8988T (cell line): ENCODE measurements at places on chromosomes 11 and 22.

GRCh38 chr11:33040033-33040861 is 875 bp downstream of the TCP11L1 start:
- DNase-seq, result no peak

DNA sequence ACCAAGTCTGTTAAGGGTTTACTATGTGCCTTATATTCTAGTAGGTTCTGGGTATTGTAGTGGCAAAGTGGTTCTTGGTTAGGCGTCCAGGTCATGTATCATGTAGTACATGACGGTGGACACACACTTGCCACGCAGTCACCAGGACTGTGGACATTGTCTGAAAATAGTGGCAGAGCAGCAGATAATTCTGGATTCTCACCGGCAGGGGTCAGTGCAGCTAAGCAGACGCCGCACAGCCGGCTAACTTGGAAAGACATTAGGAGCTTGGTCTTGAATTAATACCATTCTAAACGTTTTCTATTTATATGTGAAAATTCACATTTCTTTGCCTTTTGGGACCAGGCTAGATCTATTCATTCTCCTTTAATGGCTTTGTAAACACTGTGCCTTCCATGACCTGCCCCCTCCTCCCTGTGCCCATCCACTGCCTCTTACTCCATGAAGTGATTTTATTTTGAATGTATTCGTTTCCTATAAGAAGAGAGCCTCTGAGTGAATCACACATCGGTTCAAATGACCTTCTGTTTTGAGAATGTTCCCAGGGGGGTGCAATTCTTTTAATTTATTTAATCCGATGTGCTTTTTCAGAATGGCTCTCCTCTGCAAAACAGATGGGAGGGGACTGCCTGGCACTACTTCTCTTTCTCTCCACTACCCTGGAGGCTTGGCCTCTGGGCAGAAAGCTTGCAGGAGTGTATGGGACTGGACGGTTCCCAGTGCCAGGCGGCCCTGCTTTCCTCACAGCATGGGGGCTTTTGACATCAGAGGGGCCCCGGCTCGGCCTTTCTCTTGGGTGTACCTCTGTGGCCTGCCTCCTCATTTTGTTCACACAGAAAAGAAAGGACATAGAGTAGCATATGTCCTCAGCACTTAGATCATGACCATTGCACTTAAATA is 378.0 kb downstream of the NTM start:
- no peak for DNase-seq

- DNase-seq, result no peak
Observed at GRCh38 chr22:25080855-25081254, 118.8 kb upstream of the CRYBB3 start.

DNA sequence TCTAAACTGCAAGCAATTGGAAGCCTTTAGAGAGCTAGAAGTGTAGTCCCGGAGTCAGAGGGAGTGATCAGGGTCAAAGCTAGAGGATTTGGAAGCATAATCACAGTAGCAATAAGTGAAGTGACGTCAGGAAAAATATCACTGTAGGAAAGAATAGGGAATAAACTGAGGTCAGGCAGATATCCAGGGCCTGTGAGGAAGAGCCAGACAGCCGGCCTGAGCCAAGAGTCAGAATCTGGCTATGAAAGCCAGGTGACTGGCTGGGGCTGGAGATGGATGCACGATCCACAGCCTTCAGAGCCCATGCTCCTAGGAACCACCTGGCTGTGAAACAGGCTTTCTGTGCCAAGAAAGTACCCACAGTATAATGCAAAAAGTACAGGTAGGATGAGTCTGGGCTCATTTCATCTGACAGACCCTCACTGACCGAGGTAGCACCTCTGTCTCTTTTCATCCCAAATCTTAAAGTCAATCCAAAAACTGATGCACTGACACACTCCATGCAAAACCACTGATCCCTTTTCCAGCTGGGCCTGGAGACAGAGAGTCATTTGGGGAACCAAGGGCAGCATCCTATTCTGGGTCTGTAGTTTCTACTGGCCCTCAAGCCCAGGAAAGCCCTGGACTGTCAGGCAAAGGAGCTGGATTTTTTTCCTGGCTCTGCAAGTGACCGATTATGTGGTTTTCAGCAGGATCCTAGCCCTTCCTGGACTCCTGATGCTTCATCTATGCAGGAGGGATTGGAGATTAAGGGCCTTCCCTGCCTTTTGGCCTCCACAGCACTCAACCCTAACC is 21.3 kb downstream of the TRIM66 start:
- no peak for DNase-seq

DNA sequence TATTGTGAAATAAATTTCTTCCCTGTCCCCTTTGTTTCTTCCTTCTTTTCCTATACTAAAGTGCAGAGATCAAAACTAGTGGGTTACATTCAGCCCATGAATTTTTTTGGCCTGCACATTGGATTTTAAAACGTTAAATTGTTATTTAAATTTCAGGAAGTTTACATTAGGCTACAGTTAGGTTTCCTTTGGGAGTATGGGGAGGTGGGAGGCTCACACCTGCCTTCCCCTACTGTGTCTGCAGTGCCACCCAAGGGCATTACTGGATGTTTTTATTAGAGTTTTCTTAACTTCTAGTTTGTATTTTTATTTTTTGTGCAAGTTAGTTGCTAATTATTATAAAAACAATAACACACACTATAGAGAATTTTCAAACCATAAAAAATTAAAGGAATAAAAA is 51.7 kb downstream of the CYB5R2 start:
- no peak for DNase-seq

GRCh38 chr11:1167256-1167655 is 9.5 kb downstream of the MUC5AC start:
- DNase-seq, result peak; percentile 50

DNA sequence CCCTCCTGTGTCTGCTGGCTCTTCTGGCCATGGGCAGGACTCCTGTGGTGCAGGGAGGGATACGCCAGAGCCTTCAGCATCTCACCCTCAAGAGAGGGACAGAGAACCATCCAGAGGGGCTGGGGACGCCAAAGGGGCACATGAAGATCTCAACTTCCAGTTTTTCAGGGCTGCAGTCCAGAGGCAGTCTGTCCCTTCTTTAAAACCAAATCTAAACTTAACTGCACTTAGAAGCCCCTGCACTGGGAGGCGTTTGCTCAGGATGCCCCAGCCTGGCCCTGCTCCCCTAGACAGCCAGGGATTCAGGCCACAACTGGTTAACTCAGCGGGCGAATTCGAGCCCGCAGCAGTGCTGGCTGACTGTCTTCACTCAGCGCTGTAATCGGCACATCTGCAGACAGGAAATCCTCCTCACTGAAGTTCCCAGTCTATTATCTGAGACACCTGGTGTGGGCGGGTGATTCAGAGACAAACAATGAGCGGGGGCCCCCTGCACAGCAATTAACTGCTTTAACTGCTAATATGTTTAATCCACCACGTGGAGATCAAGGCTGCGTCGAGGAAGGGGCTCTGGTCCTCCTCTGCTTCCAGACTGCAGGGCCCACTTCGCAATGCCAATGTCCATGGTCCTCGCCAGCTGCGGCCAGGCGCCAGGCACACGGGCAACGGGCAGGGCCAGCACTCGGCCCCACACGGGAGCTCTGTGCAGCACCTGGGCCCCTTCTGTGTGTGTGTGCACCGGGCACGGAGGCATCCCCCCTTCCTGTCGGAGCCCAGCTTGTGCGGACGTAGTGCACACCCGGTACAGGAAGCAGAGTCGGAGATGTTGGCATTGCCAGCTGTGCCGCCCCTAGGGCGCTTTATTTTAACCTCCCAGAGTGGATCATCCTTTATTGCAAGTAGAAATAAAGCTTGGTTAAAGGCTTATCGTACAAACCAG is 36.9 kb upstream of the GNB1L start:
- peak; percentile 76 for DNase-seq

DNA sequence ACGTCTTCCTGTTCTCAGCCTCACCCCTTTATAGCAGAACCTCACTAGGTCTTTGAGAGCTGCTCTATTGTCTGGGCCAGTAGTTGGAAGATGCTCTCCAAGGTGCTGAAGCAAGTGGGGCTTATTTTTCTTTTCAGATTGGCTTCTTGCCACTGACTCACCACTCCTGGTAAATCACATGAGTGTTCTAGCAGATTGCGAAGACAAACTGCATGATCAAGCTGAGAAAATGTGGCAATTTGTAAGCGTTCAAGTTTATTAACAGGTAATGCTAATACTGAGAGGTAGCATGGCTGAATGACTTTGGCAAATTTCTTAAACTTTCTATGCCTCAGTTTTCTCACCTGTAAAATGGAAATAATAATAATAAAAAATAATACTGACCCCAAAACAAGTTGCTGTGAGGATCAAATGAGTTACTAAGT is 59.2 kb downstream of the CACNG2 start:
- DNase-seq, result no peak

DNA sequence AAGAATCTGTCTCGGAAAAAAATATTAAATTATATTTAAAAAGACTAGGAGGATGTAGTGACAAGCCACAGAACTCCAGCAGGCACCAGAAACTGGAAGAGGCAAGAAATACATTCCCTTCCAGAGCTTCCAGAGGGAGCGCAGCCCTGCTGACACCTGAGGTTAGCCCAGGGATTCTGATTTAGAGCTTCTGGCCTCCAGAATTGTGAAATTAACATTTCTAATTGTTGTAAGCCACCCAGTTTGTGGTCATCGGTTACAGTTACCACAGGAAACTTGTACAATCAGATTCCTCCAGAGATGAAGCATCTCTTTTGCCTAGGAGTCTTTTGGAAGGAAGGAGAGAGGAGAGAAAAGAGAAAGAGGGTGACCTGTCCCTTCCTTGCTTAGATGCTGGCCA is 6.4 kb upstream of the UBASH3B start:
- no peak for DNase-seq

DNA sequence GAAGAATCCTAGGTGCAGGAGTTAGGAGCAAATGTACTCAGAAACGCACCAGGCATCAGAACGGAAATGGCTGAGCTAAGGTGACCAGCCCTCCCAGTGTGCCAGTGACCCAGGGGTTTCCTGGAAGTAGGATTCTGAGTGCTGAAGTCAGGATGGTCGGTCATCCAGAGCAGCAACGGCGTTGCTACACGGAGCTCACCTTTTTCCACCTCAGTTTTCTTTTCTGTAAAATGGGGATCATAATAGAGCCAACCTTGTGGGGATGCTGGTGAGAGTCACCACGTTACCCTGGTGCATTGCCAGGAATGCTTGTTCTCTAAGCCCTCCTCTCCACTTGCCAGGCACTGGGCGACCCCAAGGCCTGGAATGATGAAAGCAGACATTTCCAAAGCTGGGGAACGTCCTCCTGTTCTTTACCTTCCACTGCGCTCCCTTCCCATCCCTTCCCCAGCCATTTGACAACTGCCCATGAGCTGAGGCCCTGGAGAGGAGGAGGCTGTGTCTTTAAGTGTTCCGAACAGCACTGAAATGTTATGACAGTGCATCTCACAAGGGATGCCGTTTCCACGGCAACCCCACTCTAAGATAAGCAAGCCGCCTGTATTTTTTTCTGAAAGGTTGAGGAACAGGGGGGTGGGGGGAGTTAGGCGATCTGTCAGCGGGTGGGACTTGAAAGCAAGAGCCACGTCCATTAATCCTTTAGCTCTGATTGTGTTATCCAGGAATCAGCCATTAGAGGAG is 66.8 kb downstream of the TSPAN18 start:
- DNase-seq, result no peak

DNA sequence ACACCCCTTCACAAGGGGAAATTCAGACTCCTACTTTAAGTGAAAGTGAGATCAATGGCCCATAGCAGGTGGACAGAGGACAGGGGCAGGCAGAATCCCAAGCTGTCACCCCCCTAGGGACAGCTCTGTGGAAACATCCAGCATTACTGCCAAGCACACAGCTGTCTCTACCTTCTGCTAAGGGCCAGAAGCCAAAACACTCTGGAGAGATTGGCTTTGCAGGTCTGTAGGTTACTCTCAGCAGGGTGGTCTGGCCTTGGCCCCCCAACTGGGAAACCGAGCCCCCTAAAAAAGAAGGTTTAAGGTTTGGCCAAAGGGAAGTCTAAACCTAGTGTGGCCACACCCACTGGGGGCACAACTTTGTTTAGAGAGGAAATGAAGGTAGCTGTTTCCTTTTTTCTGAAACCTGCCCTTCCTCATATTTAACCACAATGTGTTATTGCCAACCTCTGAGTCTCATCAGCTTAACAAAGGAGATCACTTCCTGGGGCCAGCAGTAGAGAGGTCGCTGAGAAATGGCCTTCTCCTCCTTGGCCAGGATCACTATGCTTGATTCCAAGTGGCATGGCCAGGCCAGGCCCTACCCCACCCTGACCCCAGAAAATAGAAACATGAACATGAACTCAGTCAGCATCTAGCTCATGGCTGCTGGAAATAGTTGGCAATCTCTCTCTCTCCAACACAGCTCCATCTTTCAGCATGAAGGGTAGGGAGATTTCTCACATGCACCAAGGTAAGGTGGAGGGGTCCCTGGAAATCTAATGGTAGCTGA is 25.9 kb upstream of the SCARF2 start:
- DNase-seq, result no peak

DNA sequence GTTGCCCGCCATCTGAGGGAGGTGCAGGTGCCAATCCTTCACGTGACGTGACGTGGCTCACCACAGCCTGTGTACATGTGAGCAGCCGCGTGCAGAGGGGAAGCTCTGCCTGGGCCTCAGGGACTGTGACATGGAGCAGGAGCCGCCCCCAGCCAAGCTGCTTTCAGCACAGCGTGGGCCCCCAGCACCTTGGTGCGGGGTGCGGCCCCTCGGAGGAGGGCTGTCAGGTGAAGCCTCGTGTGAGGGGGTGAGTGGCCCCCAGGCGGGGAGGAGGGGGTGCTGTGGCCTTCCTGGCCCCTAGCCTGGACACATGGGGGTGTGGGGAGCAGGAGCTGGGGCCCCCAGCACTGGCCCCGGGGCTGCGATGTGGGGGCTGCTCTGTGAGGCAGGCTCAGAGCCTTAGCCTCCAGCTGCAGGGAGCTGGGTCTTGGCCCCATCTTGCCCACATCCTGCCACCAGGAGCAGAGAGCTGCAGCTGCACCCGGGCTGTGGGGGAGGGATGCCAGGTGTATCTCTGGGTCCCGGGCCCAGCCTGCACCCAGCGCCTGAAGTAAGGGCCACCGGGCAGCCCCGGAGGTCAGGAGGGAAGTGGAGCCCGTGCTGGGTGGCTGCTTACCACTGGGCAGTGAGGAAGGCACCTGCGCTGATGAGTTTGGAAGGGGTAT is at the start of gene ADORA2A:
Gene ADORA2A, plus strand, starts transcription at position 100 of the 665 bp plus-strand sequence. CDS start 5,806 bp downstream, outside the sequence.
- no peak for DNase-seq

DNA sequence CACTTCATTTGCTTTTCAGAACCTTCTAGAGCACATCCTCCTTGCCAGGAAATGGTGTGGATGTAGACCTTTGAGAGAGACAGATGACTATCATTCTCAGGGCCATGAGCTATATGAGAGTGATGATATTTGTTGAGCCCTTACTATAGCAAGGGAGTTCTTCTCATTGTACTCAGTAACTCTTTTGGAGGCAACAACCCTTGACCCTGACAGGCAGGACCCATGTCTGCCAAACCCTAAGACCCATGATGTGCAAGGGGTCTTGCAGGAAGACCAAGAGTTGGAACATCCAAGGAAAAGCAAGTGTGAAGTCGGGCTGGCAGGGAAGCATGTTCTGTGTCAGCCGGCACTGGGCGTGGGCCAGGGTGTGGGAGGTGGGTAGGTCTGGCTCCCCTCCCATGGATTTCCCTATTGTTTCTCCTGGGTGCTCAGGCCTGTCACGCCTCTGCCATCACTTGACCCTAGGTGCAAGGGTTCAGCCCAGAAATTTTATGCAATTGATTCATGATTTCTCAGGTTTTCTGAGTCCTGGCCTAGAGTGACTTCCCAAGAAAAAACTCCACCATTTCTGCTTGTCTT is 1.2 kb downstream of the FOLR3 start:
- DNase-seq, result no peak

GRCh38 chr11:64222651-64223000 is 3.4 kb downstream of the TRPT1 start:
- no peak for DNase-seq
